ENCODE measurements at places on chromosomes 1 and 21.

- no peak for DNase-seq
These were observed 161.0 kb downstream of the TRIM33 start for GRCh38 chr1:114349891-114350605.

GRCh38 chr1:91803847-91804545 is 82.0 kb downstream of the TGFBR3 start:
- no peak for DNase-seq

- DNase-seq: no peak
These were observed 67.5 kb upstream of the PRDX6 start for GRCh38 chr1:173409613-173410012.

DNA sequence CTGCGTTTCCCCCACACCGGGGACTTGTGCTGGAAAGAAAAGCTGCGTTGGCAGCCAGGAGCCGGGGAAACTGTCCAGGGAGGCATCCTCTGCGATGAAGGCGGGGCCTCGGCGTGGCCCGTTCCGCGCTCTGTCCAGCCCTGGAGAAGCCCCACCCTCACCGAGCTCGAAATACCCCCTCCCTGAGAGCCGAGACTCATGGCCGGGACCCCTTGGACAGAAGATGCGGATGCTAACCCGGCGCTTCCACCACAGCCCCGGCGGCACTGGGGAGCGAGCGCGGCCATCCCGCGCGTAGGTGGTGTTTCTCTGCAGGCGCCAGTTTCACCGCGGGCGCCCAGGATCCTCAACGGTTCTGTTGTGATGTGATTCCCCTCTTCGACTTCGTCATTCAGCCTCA is 31.6 kb downstream of the PDE9A start:
- DNase-seq: no peak

DNA sequence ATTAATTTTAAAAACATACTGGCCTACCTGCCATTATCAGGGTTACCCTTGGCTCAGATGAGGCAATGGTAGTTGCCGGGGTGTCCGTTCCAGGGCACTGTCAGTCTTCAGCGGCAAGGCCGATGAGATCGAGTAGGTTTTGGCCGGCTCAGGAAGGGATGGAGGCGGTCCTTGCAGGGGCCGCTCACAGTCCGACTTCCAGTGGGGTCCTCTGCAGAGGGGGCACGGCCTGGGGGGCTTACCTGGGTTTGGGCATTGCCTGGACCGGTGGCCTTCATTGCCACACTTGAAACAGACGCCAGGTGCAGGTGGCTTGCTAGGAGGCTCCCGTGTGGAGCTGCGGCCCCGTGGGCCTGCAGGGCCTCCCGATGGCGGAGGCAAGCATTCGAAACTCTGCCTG is 2.5 kb downstream of the ERVH48-1 start:
- no peak for DNase-seq

- peak; percentile 58 for DNase-seq
These were observed 15.3 kb upstream of the COL6A2 start for GRCh38 chr21:46082713-46082962.

- DNase-seq: peak; percentile 57
These were observed 14.2 kb upstream of the TENT5B start for GRCh38 chr1:27026621-27027574.

GRCh38 chr1:228379666-228380065 is 27.0 kb downstream of the TRIM11 start:
- DNase-seq: no peak

DNA sequence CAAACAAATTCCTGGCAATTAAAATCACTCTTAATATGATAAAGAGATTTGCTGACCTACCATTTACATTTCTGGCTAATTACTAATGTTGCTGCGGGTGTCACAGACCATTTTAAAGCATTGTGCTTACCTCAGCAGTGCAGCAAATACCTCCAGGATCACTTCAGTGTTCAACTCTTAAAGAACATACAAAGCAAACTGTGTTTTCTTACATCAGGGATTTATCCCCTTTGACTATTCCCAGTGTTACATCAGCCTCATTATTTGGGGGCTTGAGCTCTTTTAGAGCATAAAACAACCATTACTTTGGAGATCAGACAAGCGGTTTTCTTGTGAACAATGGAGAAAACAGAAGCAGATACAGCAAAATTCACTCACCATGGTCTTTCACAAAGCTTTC is 185.4 kb downstream of the LYPLAL1 start:
- DNase-seq: no peak

DNA sequence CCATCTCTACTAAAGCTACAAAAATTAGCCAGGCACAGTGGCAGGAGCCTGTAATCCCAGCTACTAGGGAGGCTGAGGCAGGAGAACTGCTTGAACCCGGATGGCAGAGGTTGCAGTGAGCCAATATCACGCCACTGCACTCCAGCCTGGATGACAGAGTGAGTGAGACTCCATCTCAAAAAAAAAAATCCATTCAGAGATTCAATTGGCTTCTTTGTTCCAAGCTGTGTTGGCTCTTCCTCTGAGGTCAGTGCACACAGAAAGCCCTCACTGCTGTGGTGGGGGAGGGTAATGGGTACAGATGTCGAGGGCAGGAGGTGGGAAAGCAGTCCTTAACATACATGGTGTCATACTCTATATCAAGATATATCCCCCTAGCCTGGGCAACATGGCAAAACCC is 14.7 kb downstream of the TIE1 start:
- DNase-seq: no peak

DNA sequence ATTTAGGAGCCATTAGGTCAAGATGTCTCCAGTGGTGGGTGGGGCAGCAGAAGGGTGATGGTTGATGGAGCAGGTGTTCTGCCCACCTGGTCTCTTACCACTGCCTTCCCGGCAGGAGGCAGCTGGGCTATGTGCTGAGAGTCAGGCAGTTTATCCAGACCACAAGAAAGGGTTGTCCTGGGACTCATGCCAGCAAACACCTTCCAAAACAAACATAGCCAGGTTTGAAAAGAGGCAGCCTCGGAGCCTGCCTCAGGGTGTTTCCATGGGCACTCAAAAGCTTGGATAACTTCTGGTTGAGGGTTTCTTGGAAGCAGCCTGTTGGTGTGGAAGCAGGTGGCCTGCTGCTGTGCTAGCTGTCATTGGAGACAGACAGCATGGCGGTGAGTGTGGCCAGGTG is 187.2 kb downstream of the PCP4 start:
- DNase-seq: peak; percentile 91

GRCh38 chr21:31124010-31124409 is 85.7 kb upstream of the KRTAP19-8 start:
- no peak for DNase-seq

DNA sequence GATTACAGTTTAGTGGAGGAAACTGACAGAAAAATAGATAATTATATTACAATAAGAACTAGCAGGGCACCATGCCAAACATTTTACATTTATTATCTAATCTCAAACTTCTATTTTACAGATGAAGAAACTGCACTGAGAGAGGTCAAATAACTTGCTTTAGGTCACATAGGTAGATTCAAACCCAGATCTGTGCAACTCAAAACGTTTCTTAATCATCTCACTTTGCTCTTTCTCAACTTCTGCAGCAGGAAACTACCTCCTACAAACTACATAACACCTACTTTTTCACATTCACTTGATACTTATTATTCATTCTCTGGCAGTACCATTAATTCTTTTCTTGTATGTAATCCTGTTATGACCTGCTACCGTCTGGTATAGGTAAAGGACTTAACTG is 49.9 kb upstream of the BCL10 start:
- no peak for DNase-seq

DNA sequence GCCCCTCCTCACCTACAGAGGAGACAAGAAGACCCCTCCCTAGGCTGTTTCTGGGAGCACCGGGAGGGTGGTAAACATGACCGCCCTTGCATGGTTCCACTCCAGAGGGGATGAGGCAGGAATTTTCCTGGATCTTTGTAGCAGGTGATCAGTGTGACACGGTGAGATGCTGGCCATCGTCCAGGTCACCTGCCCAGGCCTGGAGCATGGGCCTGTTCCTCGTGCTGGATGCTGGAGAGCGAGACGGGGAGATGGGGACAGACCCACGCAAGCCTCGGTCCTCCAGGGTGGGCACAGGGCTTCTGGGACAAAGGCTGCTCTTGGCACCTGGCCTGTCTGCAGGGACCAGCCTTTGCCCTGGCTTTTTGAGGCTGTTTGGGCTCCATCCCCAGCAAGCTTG is 46.2 kb downstream of the DMRTB1 start:
- DNase-seq: no peak

- DNase-seq: no peak
These were observed 5.8 kb upstream of the FMO3 start for GRCh38 chr1:171084870-171085269.

GRCh38 chr21:45517249-45518065 is 24.8 kb downstream of the SLC19A1 start:
- DNase-seq: no peak

DNA sequence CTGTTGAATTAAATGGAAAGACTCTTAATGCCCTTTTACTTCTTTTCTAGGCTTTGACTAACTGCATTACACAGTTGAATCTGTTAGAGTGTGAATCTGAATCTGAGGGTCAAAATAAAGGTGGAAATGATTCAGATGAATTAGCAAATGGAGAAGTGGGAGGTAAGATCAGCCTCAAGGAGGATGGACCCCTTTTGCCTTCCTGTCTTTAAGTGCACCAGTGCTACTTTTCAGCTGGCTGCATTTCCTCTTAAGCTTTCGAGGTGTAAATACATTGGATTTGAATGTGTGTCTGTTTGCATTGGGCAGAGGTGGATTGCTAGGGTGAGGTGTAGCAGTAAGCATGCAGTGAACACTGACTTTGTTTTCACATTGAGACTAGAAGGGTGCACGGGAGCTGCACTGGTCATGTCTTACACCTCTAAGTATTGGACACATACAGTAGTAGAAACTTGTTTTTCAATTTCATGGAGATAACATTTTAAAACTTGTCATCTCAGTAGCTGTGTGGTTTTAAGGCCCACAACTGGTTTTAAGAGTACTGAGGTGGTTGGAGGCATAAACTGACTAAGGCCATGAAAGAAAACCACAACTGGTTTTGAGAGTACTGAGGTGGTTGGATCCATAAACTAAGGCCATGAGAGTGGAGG is 35.4 kb downstream of the MIA3 start:
- DNase-seq: no peak

- DNase-seq: no peak
These were observed 20.4 kb upstream of the SUMO3 start for GRCh38 chr21:44838039-44838895.

DNA sequence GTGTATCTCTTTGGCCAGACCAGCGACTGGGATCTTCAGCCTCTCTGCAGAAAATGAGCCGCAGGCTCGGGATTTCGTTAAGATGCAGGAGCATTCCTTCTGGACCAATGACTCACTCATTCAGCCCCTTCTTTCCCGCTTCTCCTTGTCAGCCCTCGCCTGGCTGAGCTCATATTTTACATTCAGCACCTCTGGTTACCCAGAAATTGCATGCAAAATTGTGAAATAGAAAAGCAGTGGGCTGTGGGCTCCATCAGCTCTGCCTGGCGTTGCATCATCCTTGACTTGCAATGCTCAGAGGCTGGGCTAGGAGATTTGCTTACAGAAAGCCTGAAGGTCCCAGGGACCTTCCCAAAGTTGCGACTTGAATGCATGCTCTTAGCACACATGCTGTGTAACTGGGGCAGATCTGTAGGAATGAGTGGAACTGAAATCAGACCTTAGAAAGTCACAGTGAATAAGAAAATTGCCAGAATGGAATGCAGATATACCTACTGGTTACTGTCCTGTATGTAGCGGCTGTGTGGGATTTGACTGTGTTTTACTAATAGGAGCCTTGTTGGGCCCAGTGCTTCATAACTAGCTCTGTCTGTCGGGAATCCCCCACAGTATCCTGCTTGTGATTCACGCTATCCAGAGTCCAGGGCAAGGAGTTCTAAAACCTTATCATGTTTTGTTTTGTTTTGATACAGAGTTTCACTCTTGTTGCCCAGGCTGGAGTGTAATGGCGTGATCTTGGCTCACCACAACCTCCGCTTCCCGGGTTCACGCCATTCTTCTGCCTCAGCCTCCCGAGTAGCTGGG is 444.8 kb downstream of the KIF26B start:
- no peak for DNase-seq

DNA sequence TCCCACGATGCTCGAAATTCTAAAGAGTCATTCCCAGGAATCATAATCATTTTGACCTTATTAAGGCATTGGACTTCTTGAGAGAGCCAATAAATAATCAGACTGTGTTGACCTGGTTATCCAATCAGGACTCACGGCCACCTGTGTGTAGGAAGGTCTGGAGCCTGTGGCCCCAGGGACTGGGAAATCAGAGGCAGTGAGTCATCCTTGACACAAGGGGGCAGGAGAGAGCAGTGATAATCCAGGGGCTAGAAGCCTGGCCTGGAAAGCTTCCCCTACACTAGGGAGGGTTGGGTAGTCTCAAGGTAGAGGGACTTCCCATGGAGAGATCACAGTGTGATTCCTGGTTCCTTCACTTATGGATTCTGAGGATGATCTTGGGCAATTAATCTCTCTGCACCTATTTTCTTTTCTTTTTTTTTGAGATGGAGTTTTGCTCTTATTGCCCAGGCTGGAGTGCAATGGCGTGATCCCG is 4.7 kb downstream of the MR1 start:
- no peak for DNase-seq

DNA sequence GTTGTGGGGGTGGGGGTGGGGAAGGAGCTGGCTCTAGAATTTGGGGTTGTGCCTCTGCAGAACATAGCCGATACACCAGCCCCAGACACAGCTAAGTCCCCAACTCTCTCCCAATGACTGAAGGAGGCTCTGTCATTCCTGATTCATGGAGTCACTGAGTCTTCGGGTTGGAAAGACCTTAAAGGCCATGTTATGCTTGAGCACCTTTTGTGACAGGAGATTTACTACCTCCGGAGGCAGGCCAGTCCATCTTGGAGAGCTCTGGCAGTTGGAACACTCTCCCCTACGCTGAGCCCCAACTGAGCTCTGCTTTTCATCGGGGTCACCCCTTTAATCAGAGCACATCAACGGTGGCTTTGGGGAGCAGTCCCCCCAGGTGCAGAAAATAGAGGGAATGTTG is 284.4 kb upstream of the GJB5 start:
- no peak for DNase-seq

- DNase-seq: no peak
These were observed 7.8 kb upstream of the CDK18 start for GRCh38 chr1:205496661-205497060.

DNA sequence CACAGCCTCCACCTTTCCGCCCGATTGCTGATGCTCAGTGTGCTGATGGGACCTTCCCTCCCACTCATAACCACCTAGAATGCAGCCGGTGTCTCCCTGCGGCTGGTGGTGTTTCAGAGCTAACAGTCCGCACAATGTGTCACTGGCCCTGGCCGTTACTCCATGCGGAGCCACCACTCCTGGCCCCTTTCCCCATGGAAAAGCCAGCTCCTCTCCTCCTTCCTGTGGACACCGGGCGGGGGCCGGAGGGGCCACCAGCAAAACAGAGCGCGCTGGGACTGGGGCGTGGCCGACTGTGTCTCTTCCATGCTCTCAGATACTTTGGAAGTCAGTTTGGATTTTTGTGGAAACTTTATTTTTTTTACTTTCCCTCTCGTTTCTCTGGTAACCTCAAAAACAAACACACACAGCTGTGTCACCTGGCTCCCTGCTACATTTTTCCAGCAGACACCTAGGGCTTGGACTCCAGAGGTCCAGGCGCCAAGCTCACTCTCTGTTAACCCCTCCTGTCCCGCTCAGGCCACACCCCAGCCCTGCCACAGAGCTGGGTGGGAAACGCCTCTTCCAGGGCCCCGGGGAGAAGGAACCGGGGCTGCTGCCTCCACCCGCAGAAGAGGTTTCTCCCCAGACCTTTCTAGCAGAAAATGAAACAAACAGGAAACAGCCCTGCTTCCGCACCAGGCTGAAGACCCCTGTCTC is 32.5 kb upstream of the COL6A2 start:
- DNase-seq: peak; percentile 90

Data from ascending aorta (tissue), 2 donors.